NCI-H748 treated with DMSO at 0.1 percent for 48 hours (cell line): ENCODE measurements at places on chromosomes 11 and 22.

GRCh38 chr11:134841411-134841810 is 429.4 kb upstream of the B3GAT1 start:
- DNase-seq = no peak

GRCh38 chr11:11787305-11788062 is 54.3 kb upstream of the USP47 start:
- peak; percentile 58 for DNase-seq

GRCh38 chr11:112962579-112963367 is 1.6 kb downstream of the NCAM1 start:
- DNase-seq = peak; percentile 69

GRCh38 chr11:71083105-71083504 is 169.3 kb downstream of the SHANK2 start:
- no peak for DNase-seq
